CD8-positive, alpha-beta memory T cell (primary cell): ENCODE measurements at places on chromosomes 5 and 9.

- DNase-seq = no peak
Observed at GRCh38 chr5:151004499-151004898, 15.9 kb upstream of the GPX3 start.

- no peak for DNase-seq
Observed at GRCh38 chr5:176625966-176626875, 4.1 kb downstream of the SNCB start.

DNA sequence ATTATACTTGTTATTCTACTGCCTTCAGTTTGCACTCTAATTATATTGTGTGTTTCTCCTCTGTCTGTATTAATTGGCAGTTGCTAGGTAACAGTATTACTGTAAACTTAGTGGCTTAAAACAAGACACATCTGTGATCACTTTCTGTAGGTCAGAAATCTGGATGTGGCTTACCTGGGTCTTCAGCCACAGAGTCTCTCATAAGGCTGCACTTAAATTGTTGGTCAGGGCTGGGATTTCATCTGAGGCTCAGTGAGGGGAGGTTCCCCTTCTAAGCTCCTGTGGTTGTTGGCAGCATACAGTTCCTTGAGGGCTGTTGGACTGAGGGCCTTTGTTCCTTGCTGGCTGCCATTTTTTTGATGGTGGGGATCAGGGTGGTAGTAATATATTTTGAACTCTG, 68.8 kb downstream of the SLC44A1 start:
- no peak for DNase-seq

DNA sequence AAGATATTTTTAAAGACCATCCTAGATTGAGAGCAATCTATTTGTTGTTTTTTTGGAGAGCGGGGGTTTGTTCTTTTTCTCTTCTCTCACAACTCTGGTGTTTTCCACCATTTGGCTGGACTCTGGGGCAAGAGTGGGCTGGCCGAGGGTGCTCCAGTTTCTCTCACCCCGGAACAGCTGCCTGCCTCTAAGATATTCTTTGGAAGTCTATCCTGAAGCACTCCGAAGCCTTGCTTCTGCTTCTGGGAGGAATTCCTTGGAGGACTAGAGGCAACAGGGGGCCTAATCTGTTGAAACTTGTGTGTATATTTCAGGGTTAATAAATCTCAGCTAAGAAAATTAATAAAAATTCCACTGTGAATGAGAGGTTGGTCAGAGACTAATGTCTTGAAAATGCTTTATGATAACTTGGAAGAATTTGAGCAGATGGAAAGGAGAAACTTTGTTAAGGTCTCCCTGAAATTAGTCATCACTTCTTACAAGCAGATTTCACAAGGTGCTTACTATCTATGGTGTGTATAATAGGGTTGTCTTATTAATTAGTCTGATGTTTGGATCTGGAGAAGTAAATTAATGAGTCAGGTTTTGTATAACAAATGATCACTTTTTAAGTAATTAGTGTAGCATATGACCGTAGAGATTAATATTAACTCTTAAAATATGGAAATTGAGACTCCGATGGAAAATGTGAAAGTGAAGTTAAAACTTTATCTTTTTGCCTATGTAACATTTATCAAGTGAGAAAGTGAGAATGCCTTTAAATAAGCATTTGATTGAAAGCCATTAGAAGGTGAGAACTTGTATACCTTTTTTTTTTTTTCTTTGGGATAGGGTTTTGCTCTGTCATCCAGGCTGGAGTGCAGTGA, 4.0 kb downstream of the MAN2A1 start:
- no peak for DNase-seq

DNA sequence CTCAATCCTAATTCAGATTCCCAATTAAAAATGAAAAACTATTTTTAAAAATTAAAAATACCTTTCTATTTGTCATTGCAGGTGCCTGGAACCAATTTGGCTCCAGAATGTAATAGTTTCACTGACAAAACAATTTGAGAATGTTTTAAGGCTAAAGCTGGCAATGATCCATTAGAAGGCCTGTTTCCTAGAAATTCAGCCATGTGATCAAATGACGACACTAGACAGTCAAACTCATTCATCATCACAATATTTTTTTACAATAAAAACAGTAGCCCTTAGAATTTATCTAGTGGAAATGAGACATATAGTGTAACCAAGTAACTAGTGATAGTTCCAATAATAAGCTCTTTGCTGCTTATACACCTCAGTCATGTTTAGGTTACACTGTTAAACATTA, 75.4 kb upstream of the MAP3K1 start:
- DNase-seq = no peak

GRCh38 chr9:125683486-125683885, 23.5 kb downstream of the MAPKAP1 start:
- DNase-seq = no peak

DNA sequence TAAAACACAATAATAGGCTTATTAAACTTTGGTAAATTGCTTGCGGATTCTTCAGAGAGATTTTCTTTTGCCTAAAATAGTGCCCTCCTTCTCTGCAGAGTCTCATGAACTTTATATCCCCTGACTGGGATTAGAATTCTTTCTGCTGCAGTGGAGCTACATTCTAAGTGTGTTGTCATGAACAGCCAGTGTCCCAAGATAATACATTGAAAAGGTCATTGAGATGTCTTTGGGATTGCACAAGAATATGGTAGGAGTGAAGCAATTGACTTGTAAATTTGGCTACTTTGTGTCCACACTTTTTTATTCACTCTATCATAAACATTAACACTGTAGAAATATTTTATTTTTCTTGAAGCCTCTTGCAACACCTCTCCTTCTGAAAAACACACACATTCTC, 604.5 kb downstream of the GABRG2 start:
- no peak for DNase-seq

- DNase-seq = no peak
Observed at GRCh38 chr5:125214080-125214479, 467.6 kb upstream of the ZNF608 start.

DNA sequence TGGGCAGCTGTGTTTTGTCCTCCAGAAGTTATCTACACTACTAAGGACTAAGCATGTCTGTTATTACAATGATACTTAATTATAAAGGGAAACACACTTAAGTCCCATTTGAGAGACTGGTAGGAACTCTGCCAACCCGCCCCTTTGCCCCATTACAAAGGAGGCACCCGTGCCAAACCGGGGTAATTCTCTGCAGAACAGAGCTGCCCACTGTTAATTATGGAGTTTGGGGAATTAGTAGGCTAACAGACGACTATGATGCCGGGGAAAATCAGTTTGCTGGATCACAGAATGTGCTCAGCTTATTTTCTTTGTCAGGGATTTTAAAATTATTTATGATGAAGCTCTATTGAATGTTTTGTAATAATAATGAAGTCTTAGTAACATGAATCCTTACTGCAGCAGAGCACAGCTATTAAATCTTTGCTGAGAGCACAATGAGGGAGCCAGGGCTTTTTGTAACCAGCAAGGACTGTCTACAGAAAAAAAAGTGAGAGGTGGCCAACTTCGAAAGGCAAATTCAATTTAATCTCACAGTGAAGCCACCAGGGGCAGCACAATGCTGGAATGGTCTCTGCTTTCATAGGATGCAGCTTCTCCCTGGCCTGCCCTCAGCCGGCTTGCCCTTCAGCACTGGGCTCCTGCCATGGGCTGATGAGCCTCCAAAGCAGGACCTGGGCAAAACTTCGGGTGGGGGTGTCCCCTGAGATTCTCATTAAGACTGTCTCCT, 134.5 kb downstream of the GNAQ start:
- no peak for DNase-seq

DNA sequence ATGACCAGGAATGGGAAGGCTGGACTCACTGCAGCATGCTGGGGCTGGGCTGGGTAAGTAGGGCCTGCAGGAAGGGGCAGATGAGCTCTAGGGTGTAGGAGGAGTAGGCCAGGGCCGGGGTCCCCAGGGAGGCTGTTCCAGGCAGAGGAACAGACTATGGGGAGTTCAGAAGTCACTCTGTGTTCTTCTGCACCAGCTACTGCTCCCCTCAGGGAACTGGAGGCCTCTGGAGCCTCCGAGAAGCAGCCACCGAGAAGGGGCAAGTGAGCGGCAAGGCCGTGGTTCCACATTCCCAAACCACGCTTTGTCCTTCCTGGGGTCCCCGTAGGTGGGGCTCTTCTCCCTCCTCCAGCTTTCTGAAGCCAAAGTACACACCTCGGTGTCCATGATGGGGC, 8.4 kb upstream of the SLC2A6 start:
- DNase-seq = no peak

DNA sequence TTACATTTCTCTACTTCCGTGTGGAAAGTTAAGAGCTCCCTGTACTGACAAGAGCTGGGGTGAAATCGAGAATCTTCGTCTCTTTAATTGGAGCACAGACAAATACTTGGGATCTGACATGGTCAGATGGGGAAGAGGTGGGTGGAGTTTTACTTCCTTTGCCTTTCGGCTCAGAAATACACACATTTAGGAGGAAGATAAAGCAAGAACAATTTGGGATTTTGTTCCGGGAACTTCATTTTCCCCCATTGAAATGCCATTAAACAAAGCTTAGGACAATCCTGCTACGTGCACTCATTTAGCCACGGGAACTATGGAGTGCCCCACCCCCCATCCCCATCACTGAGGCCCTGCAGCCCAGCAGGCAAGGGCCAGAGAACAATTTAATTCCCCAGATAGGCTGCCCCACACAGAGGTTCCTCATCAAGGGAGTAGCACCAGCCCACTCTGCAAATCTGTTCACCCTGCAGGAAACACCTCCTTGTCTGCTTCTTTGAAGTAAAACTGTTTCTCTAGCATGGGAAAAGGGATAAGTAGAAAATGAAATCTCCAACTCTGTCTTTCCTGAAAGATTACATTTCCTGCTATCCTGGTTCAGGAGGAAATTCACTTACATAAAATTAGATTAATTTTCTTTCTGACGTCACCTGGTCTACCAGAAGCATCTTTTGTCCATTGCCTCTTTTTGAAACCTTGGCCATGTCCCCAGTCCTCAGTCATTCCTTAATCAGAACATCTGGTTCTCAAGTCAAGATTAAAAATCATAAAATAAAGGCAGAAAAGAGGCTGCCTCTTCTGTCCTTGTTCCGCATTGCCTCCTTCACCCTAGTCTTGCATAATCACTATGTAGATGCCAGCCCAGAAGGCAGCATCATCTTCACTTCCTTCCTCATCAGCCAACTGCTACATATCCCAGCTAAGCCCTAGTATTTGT, 206.4 kb downstream of the ENC1 start:
- no peak for DNase-seq

- no peak for DNase-seq
Observed at GRCh38 chr5:139512786-139513390, 30.3 kb upstream of the STING1 start.

DNA sequence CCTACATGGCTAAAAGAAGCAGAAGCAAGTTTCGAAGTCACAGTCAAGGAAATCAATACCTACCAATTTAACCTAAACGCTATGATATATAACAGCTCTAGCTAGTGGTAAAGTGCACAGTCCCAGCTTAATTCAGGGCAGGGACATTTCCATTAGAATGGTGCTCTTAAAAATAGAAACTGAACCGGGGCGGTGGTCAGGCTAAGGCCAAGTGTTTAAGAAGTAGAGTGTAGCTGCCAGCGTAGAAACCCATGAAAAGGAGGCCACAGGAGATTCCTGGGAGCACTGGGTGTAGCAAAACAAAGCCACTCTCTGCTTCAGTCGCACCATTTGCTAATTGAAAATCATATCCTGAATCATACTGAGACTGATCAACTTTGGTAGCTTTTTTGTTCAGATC, 28.8 kb downstream of the PPIC start:
- DNase-seq = no peak

- DNase-seq = no peak
Observed at GRCh38 chr5:65819215-65819904, 97.4 kb downstream of the NLN start.

DNA sequence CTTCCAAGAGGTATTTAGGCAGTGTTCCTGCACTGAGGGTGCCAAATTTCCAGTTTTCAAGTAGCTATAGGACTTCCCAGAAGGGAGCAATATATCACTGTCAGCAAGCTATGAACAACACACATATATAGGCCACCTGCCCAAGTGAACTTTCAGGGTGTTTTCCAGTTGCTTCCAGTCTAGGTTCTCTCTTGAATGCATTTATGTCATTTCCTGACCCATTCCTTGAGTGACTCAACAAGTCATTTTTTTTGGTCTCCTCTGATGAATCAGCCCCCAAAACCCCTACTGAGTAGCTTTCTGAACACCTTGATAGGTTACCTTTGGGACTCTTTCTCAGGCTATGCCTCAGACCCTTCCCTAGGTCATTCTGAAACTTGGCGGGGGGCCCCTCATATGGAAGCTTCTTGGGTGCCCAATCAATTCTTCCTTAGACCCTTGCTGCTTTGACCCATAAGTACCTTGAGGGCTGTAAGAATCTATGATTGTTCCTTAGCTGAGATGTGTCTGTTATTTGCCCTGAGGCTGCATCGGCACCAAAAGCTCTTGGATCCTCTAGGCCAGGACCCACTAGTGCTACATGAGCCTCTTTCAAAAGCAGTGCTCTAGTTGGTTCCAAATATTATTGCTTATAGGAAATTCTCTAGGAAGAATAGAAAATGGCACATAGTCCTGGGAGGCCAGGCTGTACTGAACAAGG, 12.4 kb downstream of the DNAJB5 start:
- DNase-seq = no peak

- no peak for DNase-seq
Observed at GRCh38 chr9:83013867-83014605, 48.9 kb downstream of the RASEF start.

GRCh38 chr5:140351609-140352334, 5.4 kb upstream of the HBEGF start:
- DNase-seq = no peak

- no peak for DNase-seq
Observed at GRCh38 chr5:79612667-79613198, 492 bp downstream of the TENT2 start.

GRCh38 chr9:133306242-133307204, 29.5 kb downstream of the SURF6 start:
- DNase-seq = no peak

- DNase-seq = no peak
Observed at GRCh38 chr5:139904816-139905661, 109.4 kb downstream of the PSD2 start.

- DNase-seq = no peak
Observed at GRCh38 chr5:138021771-138022170, 11.1 kb downstream of the FAM13B start.

DNA sequence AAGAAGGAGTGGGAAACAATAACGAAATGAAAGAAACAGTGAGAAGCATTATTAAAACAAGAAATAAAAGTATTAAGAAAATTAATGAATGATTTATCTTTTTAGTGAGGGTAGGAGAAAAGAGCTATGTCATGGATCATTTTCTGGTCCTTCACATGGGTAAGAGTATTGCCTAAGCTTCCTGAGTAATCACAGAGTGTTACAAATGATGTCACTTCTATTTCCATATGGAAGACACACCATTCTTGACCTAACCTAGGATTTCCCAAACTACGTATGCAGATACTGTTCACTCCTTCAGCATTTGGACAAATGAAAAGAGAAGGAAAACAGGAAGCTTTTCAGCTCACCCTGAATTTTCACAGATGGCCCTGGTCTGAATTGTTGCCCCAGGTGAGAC, 3.3 kb upstream of the TSLP start:
- DNase-seq = no peak

- DNase-seq = no peak
Observed at GRCh38 chr5:169435506-169436229, 134.7 kb upstream of the SLIT3 start.
